Endothelial cell of umbilical vein (primary cell): ENCODE measurements at places on chromosomes 1 and 21. TPM values are rescaled to one million over a fixed set of nuclear protein-coding genes. Genes with fewer than 3 reads are reported as not detected.

GRCh38 chr1:62070384-62071011 lies 124.2 kb upstream of the L1TD1 start:
- peak; percentile 31 for DNase-seq

DNA sequence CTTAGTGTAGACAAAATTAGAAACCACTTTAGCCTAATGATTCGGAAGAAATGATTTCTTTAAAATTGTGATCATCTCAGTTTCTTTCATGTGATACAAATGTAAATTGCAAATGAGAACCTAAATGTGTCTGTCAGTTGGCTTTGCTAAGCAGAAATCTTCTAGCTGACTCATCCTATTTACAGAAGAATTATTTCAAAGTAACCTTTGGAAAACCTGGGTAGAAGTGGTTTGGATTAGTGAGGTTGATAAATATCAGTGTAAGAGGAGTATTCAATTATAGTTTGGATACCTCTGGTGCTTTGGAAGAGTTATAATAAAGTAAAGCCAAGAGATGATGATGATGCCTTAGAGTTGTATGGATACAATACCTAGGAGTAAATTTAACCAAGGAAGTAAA lies 37.4 kb downstream of the CC2D1B start:
- no peak for DNase-seq

The REN gene
- not detected in 2 replicates for total RNA-seq

GRCh38 chr1:116754198-116754977 lies at the start of gene CD2:
Gene CD2, plus strand, starts transcription at chr1:116754430. Its CDS starts 63 bp downstream, at chr1:116754493.
- no peak for DNase-seq

DNA sequence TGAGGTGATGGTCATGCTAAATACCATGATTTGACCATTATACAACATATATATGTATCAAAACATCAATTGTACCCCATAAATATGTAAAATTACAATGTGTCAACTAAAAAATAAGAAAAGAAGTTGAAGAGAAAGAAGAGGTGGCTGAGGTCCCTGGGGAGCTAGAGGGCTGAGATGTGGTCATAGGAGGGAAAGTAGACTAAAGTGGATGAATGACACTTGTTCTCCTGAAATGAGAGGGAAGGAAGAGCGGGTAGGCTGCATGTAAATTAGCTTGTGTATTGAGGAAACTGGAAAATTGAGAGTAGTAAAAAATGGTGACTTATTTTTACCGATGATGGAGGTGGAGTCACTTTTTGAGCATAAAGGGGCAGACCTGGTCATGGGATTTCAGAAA lies 117.0 kb downstream of the ST6GALNAC3 start:
- DNase-seq, result no peak
